ENCODE measurements at places on chromosomes 3 and 15. TPM values are rescaled to one million over a fixed set of nuclear protein-coding genes. Genes with fewer than 3 reads are reported as not detected.

GRCh38 chr3:171688002-171688401 lies 122.3 kb downstream of the PLD1 start:
- H3K36me3 ChIP-seq, result no peaks in the 10 kb centered on the region
- H3K27me3 ChIP-seq, result no peaks in the 10 kb centered on the region
- H3K4me3 ChIP-seq, result no peak overlapping the region
- no peaks in the 10 kb centered on the region for H3K4me1 ChIP-seq
- H3K27ac ChIP-seq, result no peak overlapping the region
- no peak for DNase-seq

GRCh38 chr15:34933432-34933975 lies 36.0 kb downstream of the AQR start:
- H3K4me3 ChIP-seq, result no peak overlapping the region
- no peak overlapping the region for H3K27ac ChIP-seq
- H3K27me3 ChIP-seq, result no peaks in the 10 kb centered on the region
- peaks cover 20% of the 10 kb centered on the region for H3K36me3 ChIP-seq
- H3K4me1 ChIP-seq, result no peaks in the 10 kb centered on the region

DNA sequence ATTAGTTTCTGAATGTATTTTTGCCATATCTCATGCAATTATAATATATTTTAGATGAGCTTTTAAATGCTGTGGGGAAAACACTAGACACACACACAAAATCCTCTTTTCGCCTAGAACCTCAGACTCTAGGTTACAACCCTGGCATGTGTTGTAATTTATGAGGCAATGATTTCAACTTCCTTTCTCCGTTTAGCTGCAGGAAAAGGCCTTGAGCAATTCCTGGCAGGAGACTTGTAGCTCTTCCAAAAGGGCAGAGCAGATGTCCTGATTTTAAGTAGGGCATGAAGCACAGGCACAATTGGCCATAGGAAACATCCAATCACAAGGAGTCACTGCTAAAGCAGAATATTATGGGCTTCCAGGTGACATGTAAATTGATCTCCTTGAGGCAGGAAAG lies 82.0 kb downstream of the GPR156 start:
- no peaks in the 10 kb centered on the region for H3K27me3 ChIP-seq
- H3K27ac ChIP-seq, result no peak overlapping the region
- no peak for DNase-seq
- peaks cover 5% of the 10 kb centered on the region for H3K4me1 ChIP-seq
- H3K36me3 ChIP-seq, result no peaks in the 10 kb centered on the region
- H3K4me3 ChIP-seq, result no peak overlapping the region

- no peak overlapping the region for H3K27ac ChIP-seq
- H3K4me1 ChIP-seq, result peaks cover 7% of the 10 kb centered on the region
- H3K36me3 ChIP-seq, result peaks cover 15% of the 10 kb centered on the region
- no peak overlapping the region for H3K4me3 ChIP-seq
- DNase-seq, result no peak
Observed at GRCh38 chr15:90465930-90466567, 63.7 kb upstream of the CRTC3 start.

- H3K27me3 ChIP-seq, result no peaks in the 10 kb centered on the region
- H3K4me1 ChIP-seq, result no peaks in the 10 kb centered on the region
- H3K36me3 ChIP-seq, result no peaks in the 10 kb centered on the region
- no peak overlapping the region for H3K27ac ChIP-seq
Observed at GRCh38 chr3:185645596-185646381, 59.7 kb downstream of the SENP2 start.

- peak; percentile 89 for DNase-seq
- peak within 1 kb of the TSS; percentile 66 for H3K4me3 ChIP-seq
- peaks cover 25% of the 10 kb centered on the region for H3K4me1 ChIP-seq
- peak within 1 kb of the TSS; percentile 90 for H3K27ac ChIP-seq
- H3K27me3 ChIP-seq, result no peaks in the 10 kb centered on the region
Observed at GRCh38 chr3:122382888-122383666, at the start of gene MIX23. Gene MIX23, minus strand, starts transcription at chr3:122383231. Its CDS starts 7 bp downstream, at chr3:122383224.

ADCY5 gene
- 2.1 TPM for total RNA-seq

CFAP100 gene
- 5.2 TPM for total RNA-seq

PLAAT1 gene
- total RNA-seq, result not detected

ARL6 gene
- total RNA-seq, result 7.7 TPM

NANOGP8 gene
- total RNA-seq, result 0.63 TPM
